ENCODE measurements at places on chromosomes 3 and 15. TPM values are rescaled to one million over a fixed set of nuclear protein-coding genes. Genes with fewer than 3 reads are reported as not detected.
A peak's percentile ranks its signal among the peaks of the same experiment; 100 is the strongest.

DNA sequence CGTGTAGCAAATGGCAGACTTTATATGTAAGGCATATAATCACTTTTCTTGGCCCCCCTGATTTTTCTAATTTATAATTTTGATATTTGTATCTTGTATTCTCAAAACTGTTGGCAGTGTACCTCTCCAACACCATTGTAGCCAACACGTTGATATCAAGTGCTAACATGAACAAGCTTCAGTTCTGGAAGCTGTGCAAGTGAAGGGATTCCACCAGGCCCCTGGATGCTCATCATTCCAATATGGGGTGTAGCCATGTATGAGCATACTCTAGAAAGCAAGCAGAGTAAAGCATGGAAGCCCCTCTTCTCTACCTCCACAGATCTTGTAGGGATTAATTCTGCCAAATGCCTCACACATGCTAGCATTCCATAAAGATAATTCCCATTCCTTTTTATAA is 211.3 kb downstream of the MYRIP start:
- H3K27me3 ChIP-seq, result no peaks in the 10 kb centered on the region
- no peaks in the 10 kb centered on the region for H3K4me1 ChIP-seq
- no peak for DNase-seq
- no peak overlapping the region for H3K4me3 ChIP-seq
- no peak overlapping the region for H3K27ac ChIP-seq
- no peaks in the 10 kb centered on the region for H3K36me3 ChIP-seq

DNA sequence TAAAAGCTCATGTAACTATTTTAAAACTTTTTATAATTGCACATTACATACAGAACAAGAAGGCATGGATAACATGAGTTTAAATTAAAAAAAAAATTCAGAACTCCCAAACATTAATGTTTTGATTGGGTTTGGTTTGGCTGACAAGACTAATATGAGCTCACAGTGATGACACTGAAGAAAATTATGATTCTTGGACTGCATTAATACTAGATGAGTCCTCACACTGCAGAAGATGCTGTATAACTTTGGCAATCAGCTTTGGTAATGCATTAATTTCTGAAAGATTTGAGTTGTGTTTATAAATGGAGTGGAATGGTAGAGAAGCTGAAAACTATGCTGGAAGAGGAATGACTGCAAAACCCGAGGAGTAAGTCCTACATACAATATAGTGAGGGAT is 358.9 kb downstream of the PLCL2 start:
- no peak for DNase-seq
- peaks cover 9% of the 10 kb centered on the region for H3K36me3 ChIP-seq
- H3K27ac ChIP-seq, result no peak overlapping the region
- H3K4me1 ChIP-seq, result peaks cover 8% of the 10 kb centered on the region
- no peak overlapping the region for H3K4me3 ChIP-seq

GRCh38 chr3:4306860-4307259 is 3.7 kb downstream of the SETMAR start:
- H3K27ac ChIP-seq, result peak overlapping the region; percentile 85
- H3K4me1 ChIP-seq, result peaks cover 10% of the 10 kb centered on the region
- H3K27me3 ChIP-seq, result no peaks in the 10 kb centered on the region
- H3K4me3 ChIP-seq, result peak overlapping the region; percentile 14

GRCh38 chr3:177335728-177336127 is 138.4 kb upstream of the TBL1XR1 start:
- no peaks in the 10 kb centered on the region for H3K36me3 ChIP-seq
- DNase-seq, result peak; percentile 46
- H3K4me3 ChIP-seq, result no peak overlapping the region
- peaks cover 23% of the 10 kb centered on the region for H3K4me1 ChIP-seq
- no peak overlapping the region for H3K27ac ChIP-seq
- no peaks in the 10 kb centered on the region for H3K27me3 ChIP-seq

DNA sequence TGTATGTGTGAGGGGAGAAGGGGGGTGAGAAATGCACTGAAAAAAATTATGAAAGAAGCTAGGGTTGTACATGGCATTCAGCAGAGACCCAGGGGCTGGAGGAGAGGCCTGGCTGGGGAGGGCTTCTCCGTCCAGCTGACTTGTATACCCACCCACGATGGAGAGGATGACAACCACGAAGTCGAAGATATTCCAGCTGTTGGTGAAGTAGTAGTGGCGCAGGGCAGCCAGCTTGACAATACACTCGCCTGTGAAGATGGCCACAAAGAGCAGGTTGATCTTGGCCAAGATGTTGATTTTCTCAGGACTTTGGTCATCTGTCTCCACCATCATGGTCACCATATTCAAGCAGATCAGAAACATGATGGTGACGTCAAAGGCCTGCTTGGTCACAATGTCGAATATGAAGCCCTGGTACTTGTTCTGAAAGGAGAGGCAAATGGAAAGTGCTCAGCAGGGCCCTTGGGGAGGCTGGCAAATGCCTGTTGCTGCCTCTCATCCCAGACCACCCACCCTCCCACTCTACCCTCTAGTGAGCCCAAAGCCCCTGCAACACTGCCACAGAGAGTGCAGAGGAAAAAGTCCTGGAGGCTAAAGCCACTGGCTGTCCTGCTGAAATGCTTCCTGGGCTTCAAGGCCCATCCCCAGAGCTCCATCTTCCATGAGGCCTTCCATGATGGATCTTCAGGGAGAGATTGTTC is 58.1 kb downstream of the EXOG start:
- no peak for DNase-seq
- H3K27me3 ChIP-seq, result peaks cover 41% of the 10 kb centered on the region
- no peak overlapping the region for H3K27ac ChIP-seq
- no peak overlapping the region for H3K4me3 ChIP-seq
- no peaks in the 10 kb centered on the region for H3K36me3 ChIP-seq

GRCh38 chr15:83983634-83984458 is 251.7 kb upstream of the GOLGA6L4 start:
- no peaks in the 10 kb centered on the region for H3K4me1 ChIP-seq
- no peaks in the 10 kb centered on the region for H3K36me3 ChIP-seq
- H3K4me3 ChIP-seq, result no peak overlapping the region
- no peak overlapping the region for H3K27ac ChIP-seq
- no peaks in the 10 kb centered on the region for H3K27me3 ChIP-seq
- DNase-seq, result no peak

DNA sequence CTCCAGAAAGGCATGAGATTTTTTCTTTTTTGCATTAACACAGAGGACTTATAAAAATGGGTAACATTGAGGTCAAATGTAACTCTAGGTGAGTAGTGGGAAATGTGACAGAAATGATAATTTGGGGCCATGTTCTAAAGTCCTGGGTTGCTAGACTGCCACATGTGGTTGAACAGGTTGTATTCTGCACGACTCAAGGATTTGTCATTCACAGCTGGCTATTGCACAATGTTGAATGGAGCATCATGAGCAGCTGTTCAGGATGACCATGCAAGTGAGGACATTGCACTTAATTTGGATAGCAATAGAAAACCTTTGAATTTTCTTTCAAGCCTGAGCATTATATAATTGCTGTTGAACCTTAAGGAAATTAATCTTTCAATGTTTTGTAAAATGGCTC is 396.6 kb downstream of the NAALADL2 start:
- peak; percentile 78 for DNase-seq
- H3K4me1 ChIP-seq, result peaks cover 24% of the 10 kb centered on the region
- H3K4me3 ChIP-seq, result no peak overlapping the region
- no peak overlapping the region for H3K27ac ChIP-seq

GRCh38 chr3:9897408-9898372 is 5.0 kb upstream of the IL17RE start:
- peaks cover 59% of the 10 kb centered on the region for H3K4me1 ChIP-seq
- H3K4me3 ChIP-seq, result peak overlapping the region; percentile 33
- H3K27ac ChIP-seq, result peak overlapping the region; percentile 79
- peak; percentile 96 for DNase-seq
- peaks cover 28% of the 10 kb centered on the region for H3K36me3 ChIP-seq

DNA sequence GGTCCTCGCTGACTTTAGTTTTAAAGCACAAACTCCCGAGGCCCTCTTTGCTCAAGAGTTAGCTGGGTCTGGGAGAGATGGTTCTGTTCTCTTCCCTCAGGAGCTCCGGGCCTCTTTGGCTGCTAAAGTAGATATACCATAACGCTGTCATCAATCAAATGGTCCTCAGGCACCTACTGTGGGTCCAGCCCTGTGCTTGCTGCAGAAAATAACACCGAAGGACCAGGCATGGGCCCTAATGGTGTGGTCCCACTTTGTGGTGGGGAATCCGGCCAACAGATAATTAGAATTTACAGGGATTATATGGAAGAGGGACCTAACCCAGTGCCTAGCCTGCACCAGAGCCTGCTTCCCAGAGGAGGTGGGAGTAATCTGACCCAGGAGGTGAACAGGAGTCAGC is 347.4 kb downstream of the LRTM1 start:
- H3K4me3 ChIP-seq, result no peak overlapping the region
- no peaks in the 10 kb centered on the region for H3K36me3 ChIP-seq
- no peak overlapping the region for H3K27ac ChIP-seq

DNA sequence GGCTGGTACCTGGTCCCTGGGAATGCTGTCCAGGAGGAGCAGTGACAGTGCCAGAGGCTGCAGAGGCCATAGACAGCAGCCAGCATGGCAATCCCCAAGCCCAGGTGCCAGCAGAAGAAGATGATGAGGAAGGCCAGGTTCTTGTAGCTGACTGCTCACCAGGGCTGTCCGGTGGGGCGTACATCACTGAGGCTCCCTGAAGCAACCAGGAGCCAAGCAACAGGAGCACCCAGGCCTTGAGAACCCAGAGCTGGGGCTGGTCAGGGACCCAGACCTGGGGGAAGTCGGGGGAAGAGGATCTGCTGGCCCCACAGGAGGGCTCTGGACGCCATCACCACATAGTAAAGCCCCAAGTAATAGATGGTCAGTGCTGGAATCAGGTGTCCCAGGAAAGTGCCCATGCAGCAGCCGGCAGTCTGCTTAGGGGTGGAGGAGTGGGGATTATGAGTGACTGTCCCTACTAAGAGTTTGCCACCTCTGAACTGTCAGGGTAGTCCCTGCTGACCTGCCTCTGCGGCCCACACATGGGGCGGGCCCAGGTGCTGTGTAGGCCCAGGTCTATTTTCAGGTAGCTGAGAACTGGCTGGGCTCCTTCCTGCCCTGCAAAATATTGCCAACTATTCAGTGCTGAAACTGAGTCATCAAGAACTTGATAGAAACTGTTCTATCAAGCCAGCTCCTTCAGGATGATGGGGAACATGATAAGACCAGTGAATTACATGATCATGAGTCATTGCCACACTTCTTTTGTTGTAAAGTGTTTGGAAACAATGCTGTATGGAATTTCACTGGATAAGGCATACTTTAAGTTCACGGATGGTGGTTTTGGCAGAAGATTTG is 68.7 kb downstream of the CHRD start:
- H3K4me1 ChIP-seq, result peaks cover 12% of the 10 kb centered on the region
- H3K36me3 ChIP-seq, result no peaks in the 10 kb centered on the region
- H3K27ac ChIP-seq, result peak overlapping the region; percentile 46
- no peak overlapping the region for H3K4me3 ChIP-seq

- H3K4me3 ChIP-seq, result no peak overlapping the region
- DNase-seq, result no peak
- no peaks in the 10 kb centered on the region for H3K4me1 ChIP-seq
- H3K27me3 ChIP-seq, result no peaks in the 10 kb centered on the region
- no peaks in the 10 kb centered on the region for H3K36me3 ChIP-seq
- no peak overlapping the region for H3K27ac ChIP-seq
These were observed 69.3 kb downstream of the ADAMTSL3 start for GRCh38 chr15:83723216-83723615.

DNA sequence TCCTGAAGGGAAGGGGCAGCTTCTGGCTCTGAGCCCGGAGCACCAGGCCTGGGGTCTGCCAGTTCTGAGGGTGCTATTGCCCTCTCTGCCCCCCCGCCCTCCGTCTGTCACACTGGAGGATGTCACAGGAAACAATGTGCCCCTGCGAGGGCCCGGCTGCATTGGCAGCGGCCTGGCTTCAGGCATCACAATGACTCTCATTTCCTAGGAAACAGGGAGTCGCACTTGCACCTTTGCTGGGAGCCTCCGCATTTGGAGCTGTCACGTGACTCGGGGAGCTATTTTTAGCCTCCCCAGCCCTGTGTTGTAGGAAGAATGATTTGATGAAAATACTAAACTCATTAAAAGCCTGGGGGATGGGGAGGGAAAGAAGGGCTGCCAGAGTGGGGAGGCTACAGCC is 518.9 kb downstream of the SHQ1 start:
- no peaks in the 10 kb centered on the region for H3K27me3 ChIP-seq
- H3K4me3 ChIP-seq, result no peak overlapping the region
- no peak overlapping the region for H3K27ac ChIP-seq
- DNase-seq, result no peak

GRCh38 chr3:59611649-59612443 is 562.0 kb upstream of the CFAP20DC start:
- no peak overlapping the region for H3K27ac ChIP-seq
- H3K27me3 ChIP-seq, result no peaks in the 10 kb centered on the region
- no peak for DNase-seq
- H3K4me3 ChIP-seq, result no peak overlapping the region

DNA sequence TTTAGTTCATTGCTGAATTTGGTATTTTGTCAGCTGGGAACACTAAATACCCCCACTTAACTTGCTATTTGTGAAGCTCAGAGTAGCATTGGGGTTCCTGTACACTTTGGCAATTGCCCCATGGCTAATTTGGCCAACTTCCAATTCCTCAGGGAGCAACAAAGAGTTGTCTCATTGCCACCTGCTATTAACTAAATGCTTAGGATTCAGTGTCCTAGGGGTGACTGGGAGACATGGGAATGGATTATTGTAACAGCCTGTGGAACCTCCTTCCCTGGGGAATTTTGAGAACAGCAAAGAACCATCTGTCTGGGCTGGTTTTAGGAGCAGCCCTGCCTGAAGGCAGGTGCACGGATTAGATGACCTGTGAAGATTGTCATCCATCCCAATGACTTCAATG is 437.4 kb upstream of the TPRG1 start:
- peaks cover 6% of the 10 kb centered on the region for H3K36me3 ChIP-seq
- H3K4me1 ChIP-seq, result peaks cover 11% of the 10 kb centered on the region
- H3K27ac ChIP-seq, result no peak overlapping the region
- DNase-seq, result peak; percentile 45

The OSTN gene
- total RNA-seq, result not detected

The IL17RC gene
- 25.7 TPM for total RNA-seq
